Sciatic nerve (tissue), 2 donors: ENCODE measurements at places on chromosomes 7 and 10. TPM values are rescaled to one million over a fixed set of nuclear protein-coding genes. Genes with fewer than 3 reads are reported as not detected.

DNA sequence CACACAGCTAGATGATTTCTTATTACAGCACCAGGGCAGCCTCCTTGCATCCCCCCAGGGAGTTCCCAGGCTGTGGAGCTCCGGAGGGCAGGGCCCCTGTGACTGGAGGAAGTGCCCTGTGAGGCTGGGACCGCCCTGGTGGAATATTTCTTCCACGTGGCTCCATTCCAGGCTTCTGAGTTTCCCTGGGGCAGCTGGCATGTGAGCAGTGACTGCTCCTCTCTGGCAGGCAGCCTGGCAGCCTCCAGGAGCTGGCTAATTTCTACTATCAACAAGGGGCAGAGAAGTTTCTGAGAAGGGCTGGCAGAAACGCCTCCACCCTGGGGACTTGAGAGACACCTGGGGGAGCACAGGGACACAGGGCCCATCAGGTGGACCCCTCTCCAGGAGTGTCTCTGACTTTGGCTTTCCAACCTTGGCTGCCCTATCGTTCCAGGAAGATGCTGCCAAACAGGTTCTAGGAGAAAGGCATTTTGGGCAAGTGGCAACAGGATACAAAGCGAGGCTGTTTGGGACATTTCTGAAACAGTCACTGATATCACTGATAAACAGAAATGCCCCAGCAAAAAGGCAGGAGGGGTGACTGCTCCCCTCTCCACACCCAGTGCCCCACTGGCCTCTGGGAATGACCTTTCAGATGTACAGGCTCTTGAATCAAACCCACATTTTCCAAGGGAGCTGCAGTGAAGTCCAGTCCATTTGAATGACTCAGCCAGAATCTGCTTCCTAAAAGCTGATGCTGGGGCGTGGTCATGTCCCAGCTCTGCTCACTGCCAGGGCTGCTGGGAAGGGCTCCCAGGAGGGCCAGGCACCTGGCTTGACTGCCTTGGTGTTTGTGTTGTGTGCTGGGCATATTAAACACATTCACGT is 16.1 kb downstream of the MYOF start:
- DNase-seq = peak; percentile 79

MPLKIP gene
- total RNA-seq = 26.2 TPM

VIPR2 gene
- total RNA-seq = 2.0 TPM

ZNF425 gene
- total RNA-seq = 3.2 TPM

GRCh38 chr10:68987611-68988010 is 992 bp upstream of the KIFBP start:
- DNase-seq = no peak

DNA sequence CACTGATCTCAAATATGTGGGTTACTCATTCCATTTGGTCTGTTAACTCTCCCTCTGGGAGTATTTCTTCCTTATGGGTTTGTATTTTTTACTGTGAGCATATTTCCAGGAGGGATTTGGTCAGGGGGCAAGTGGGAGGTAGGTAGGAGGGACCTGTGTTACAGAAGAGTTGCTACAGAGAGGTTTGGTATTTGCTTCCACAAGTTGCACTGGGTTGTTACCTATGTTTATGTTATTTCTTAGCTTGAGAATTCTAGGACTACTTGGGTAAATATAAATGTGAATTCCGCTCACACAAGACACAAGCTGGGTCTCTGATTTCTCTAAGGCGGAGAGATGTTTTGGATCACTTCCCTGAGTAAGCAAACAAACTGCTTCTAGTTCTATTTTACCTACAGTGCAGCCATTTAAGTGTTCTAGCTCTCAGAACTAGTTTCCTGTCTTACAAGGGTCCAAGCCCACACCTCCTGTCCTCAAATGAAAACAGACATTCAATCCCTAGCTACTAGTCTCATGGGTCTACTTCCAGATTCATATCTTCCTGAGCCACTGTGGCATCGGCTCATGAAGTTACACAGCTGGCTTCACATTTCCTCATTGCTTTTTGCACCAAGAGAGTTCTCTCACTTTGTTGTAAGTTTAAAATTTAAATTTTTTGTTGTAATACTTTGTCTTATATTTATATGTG is 75.4 kb upstream of the PPP1R3C start:
- no peak for DNase-seq
